Activated CD4-positive, alpha-beta T cell treated with anti-CD3 and anti-CD28 coated beads, Interleukin-2, amount 50 U/mL, for 16 hours (primary cell): ENCODE measurements at places on chromosomes 4 and X.

- DNase-seq, result no peak
Observed at GRCh38 chr4:21454201-21454600, 494.4 kb downstream of the KCNIP4 start.

- DNase-seq, result no peak
Observed at GRCh38 chr4:40281913-40282312, 53.2 kb upstream of the CHRNA9 start.

DNA sequence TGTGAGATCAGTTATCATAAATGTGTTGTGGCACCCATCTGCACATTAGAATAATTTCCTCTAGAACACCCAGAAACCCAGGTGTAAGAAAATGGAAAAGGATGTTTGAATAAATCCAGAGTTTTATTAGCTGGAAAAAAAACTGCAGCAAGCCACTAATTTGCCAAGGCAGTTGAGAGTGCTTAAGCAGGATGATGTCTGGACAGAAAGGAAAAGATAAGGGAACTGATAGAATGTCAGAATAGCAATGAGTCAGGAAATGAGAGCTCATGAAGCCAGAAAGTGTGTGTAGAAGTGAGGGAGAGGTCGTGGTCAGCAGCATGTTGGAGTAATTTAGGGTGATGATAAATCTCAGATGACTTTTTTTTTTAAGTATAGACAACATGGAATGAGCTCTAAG is 15.2 kb upstream of the NEUROG2 start:
- DNase-seq, result no peak

DNA sequence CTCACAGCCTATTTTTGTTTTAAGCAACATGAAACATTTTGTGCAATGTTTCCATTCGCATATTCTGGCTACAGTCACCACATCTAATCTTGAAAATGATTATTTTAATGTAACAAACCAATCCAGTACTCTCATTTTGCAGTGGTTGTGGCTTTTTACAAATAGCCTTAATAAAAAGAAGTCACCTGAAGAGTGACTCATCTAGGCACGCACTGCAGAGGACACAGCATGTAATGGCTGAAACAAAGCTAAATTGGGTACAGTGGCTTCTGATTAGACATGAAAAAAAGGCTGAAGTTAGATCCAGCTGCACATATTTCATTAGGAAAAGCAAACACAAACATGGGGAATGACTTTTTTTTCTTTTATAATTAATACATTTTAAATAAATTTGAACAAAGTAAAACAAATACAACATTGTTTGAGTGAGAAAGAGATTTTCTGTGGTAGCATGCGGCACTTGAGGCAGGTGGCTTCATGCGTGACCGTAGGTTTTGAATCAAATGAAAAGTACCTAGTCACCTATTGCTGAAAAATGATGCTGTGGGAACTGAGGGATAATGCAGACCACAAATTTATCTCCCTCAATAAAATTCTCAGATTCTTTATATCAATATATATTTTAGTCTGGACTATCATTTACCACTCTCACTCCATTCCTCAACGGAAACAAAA is 240.8 kb upstream of the DDX53 start:
- DNase-seq, result no peak

DNA sequence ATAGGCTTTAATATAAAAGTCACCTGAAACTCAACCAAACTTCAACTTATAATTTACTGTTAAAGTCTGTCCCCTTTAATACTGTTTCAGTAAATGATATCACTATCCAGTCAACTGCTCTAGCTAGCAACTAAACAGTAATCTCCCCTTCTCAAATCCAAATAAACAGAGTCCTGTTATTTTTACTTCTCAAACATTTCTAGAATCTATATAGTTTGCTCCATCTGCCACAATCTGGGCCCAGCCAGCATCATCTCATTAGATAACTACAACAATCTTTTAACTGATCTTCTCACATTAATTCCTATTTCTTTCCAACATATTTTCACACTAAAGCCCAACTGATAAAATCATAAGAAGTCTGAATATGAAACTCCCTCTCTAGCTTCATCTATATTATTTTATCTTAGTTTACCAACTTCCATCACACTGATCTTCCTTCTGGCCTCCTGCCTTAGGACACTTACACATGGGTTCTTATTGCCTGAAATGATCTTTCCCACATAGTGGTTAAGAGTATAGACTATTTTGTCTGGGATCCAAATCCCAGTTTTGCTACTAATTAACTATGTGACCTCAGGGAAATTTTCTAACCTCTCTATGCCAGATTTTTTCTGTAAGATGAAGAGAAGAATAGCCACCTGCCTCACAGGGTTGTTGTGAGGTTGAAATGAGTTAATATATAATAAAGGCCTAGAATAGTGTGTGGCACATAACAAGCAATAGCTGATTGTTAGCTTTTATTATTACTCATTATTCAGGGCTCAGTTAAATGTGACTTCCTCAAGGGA is 18.6 kb downstream of the TBCK start:
- DNase-seq, result no peak

DNA sequence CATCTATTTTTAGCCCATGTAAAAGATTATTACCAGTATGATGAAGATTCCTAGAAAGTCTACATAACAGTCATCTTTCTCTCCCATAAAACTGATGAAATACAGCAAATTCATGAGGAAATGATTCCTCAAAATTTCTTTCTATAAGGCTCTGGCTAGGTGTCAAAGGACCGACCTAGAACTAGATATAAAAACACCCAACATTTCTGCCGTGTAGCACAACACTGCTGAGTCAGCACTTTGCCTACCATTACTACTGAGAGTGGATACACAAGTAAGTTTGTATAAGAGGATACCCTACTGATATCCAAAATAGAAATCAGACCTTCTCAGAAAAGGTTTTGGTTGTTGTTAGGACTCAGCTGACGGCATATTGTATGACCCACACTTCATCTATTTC is 24.7 kb downstream of the TMEM47 start:
- no peak for DNase-seq

DNA sequence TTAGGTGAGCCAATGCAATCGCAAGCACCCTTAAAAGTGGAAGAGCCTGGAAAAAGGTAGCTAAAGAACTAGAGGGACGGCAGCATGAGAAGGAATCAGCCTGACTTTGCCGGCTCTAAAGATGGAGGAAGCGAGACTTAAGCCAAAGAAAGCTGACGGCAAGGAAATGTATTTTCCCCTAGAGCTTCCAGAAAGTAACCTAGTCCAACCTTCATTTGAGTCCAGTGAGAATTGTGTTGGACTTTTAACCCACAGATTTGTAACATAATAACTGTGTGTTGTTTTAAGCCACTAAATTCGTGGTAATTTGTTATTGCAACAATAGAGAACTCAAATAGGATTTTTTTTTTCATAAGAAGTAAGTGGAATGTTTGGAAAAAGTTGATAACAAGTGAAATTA is 212.7 kb upstream of the C1QTNF7 start:
- DNase-seq, result no peak

GRCh38 chr4:145618210-145618931 is 814 bp upstream of the MMAA start:
- DNase-seq, result peak; percentile 14

DNA sequence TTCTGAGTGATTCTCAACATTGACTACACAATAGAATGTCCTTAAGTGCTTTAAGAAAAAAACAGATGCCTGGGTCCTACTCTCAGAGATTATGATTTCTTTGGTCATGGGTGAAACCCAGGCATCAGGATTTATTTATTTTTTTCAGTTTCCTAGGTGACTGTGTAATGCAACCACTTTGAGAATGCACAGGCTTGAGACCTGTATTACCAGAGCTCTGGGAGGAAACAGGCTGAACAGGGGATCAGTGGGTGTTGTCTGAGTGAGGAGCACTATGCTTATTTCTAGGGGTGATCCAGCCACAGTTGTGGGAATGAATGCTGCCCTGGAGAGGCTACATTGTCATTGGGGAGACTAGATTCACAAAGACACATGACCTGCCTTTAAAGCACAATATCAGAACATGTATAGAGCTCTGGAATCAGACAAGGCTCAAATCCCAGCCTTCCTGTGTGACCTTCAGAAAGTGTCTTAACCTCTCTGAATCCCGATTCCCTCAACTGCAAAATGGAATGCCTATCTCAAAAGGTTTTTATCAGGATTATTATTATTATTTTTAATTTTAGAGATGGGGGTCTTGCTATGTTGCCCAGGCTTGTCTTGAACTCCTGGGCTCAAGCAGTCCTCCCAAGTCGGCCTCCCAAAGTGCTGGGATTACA is 61.6 kb upstream of the PRPS1 start:
- DNase-seq, result no peak

- DNase-seq, result no peak
Observed at GRCh38 chr4:117941611-117942010, 92.7 kb upstream of the NDST3 start.

DNA sequence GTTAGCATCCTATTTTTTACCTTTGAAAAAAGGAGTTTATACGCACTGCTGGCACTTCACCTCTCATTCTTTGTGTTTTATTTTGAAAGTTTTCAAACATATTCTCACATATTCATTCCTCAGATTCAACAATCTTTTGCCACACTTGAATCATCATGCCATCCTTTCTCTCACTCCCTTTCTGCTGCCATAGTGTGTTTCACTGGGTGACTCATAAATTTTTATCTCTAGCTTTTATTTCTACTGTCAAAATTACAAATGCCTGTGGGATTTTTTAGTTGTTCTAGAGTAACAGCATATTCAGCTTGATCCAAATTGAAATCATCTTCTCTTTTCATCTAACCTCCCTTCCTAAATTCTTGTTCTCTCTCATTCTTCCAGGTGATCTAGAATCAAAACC is 28.0 kb downstream of the MFSD8 start:
- DNase-seq, result peak; percentile 2

GRCh38 chrX:103839404-103839803 is 7.3 kb upstream of the RAB9B start:
- DNase-seq, result peak; percentile 45

GRCh38 chrX:102580891-102581290 is 18.4 kb upstream of the ARMCX5 start:
- DNase-seq, result no peak

DNA sequence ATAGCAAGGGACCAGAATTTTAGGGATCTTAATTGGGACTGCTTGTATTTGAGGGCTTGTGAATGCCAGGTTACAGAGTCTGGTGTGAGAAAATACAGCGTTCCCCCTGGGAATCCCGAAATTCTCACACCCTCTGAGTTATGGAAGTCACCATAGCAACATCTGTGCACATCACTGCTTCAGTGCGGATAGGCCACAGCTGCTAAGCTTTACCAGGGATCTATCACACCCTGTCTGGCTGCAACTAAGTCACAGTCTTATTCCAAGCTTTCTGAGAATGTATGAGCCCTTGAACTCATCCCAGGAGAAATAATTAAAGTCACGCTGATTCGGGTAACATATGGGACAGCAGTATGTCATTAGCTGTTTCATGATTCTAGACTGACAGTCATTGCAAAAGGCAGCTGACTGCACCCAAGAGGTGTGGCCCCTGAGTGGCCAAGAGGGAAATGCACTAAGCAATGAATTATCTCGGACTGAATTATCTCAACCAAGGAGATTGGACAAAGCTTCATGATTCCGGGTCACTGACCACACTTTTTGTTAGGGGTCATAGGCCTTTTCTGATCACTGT is 46.7 kb upstream of the BTC start:
- DNase-seq, result no peak

- DNase-seq, result no peak
Observed at GRCh38 chr4:30769093-30769492, 48.9 kb downstream of the PCDH7 start.

- DNase-seq, result no peak
Observed at GRCh38 chrX:56505866-56506265, 57.6 kb upstream of the UBQLN2 start.

DNA sequence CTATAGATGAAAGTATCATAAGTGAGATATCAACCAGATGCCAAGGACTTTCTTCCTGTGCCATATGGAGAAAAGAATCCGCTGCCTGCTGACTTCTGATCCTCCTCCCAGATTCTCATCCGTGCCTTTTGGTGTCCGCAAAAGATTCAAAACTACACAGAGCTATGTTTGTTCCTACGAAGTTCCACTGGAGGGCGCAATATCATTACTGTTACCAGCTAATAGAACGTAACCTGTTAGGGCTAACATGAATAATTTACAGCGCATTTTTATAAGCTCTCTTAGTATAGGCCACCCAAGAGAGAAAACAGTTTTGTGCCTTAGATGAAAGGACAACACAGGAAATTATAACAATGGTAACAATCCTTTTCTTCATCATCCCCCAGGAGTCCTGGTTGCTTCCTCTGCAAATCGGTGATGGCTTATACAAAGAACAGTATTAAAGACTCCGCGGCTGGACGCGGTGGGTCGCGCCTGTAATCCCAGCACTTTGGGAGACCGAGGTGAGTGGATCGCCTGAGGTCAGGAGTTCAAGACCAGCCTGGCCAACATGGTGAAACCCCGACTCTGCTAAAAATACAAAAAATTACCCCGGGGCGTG is 22.8 kb upstream of the CENPVL3 start:
- peak; percentile 23 for DNase-seq

- DNase-seq, result no peak
Observed at GRCh38 chr4:4780729-4781244, 78.7 kb upstream of the MSX1 start.
